ENCODE measurements at places on chromosomes 3 and 15.

DNA sequence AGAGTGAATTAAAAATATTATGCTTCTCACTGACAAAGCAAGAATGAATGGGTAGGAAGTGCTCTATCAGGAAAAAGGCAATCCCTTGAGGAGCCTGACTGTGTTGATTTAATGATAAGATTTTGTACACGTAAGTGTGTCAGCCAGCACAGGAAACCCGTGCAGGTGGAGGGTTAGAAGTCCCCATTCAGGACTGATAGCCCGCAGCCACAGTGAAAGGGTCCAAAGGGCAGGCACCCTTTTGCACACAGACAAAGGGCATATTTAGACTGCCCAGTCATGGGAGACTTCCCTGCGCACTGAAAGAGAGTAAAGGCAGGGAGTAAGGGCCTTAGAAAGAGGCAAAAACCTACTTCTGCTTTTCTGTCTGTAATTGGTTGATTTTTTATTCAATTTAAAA lies 26.4 kb upstream of the SKIL start:
- DNase-seq = no peak

DNA sequence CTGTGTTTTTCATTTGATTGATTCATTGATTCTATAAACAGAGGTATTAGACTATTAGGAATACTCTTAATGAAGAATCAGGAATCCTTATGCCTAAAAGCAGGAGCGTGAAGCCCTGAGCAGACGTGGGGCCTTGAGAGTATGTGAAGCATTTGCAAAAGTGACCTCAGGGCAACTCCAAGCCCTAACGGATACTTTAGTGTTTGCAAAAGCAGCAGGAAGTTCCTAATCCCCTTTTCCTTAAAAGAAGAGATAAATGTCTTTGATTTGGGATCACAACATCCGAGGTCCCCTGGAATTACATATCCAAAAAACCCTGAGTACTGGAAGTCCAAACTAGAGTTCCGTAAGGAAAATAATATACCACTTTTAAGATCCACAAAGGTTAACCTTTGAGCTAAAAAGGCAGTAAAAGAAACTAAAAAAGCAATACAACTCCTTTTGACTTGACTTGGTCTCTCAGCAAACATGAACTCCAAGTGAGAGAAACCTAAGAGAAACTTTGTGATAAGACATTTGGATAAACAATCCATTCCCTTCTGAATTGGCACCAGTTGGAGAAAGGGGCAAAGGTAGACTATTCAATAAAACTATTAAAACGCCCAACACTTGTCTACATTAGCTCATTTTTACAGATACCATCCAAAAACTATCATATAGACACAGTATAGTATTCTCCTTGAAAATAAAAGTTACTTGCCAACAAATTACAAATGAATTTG lies 27.4 kb downstream of the PRTG start:
- DNase-seq = no peak

GRCh38 chr15:80861731-80862170 lies 82.6 kb downstream of the CEMIP start:
- DNase-seq = no peak

DNA sequence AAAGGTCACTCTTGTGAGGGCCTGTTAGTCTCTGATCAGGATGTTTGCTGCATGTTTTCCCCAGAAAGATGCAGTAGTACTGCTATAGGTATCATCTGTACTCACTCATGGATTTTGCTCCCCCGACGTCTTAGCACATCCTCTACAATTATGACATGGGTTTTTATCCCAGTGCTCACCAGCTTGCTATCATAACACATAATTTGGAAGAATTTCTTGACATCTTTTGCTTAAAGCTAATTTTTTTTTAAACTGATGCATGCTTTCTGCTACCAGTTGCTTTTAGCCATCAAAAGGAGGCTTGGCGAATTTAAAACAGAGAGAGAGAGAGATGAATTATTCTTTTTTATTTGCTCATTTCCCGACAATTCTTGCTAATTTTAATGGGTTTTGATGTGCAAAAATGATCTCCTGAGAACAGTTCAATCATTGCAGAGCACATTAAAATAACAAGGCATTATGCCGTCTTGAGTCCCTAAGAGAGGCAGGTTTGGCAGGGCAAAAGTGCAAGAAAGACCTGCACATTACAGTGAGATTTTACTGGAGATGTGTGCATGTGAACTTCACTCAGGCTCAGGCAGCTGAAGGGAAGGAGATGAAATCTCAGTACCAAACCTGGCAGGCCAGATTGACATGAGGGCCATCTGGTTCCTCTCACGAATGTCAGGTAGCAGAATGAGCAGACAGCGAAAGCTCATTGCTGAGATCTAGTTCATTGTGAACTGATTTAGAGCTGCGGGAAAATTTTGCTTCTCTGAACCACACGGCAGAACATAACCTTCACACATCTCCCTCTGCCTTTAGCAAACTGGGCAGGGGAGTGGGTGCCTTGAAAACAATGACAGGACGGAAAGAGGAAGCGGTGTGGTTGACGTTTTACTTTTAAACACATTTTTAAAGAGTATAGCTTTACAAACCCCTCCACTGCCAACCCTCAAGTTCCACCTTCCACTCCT lies 25.9 kb upstream of the GOLGA8B start:
- no peak for DNase-seq

- no peak for DNase-seq
These were observed 24.3 kb upstream of the PLXNA1 start for GRCh38 chr3:126958638-126959085.

DNA sequence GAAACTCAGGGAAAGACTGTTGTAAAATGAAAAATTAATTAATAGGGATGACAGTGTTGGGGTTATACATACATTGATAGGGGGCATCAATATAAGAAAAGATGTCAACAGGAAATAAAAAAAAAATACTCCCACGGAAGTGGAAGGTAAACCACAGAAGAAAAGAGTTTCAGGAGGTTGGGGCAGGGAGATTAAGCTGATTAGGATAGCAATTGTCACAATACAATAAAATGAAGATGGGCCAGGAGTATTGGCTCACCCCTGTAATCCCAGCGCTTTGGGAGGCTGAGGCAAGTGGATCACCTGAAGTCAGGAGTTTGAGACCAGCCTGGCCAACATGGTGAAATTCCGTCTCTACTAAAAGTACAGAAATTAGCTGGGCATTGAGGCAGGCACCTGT lies 536.1 kb downstream of the AGBL1 start:
- DNase-seq = no peak

DNA sequence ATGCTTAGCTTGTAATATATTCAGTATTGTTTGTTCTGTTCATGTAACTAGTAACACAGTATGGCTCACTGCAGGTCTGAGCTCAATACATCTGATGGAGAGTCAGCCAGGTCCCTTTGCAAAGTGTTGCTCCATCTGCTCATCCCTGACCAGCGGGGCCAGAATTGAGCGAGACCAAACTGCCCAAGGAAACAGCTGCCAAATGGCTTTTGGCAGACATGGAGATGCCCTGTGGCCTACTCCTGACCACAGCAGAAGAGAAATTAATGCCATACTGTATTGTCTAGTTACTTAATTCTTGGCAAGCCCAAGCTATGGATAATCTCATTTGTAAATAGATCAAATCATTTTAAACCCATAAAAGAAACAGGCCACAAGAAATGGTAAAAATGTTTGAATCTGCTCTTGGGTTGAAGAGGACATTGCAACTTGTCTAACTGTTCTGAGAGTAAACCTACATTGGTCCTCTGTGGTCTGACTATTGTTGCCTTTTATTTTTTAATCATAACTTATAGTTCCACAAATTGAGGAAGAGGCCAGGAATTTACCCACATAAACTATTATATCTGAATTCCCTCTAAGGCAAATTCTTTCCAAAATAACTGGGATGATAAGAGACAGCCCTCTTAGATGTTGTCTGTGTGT lies 209.5 kb downstream of the EBLN2 start:
- DNase-seq = no peak

DNA sequence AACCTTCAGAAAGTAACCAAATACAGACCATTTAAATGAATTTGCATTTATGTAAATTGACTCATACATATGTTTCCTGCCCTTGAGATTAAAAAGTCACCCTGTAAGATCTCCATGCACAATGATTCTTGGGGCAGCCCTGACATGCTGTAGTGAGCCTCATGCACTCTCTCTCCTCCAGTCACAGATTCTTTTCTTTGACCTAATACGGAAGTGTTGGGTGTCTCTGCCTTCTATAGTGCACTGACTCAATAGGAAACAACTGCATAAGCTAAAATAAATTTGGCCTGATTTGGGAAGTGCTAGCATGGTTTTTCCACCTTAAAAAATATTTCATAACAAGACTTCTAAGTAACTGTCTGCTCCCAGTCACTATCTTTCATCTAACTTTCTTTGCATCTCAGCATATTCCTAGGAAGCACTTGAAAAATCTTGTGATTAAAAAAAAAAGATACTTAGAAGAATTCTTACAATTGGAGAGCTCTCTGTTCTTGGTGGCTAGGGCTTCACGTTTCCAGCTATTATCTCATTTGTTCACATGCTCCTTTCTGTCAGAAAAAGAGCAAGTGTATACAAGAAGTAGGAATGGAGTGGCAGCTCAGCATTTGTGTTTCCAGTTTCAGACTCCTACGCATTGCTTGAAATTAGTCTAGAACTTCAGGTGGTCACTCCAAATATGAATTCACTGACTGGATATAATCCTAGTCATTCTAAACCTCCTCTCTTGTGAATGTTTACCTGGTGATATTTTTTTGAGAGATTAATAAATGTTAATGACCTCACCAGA lies 207.9 kb upstream of the COL8A1 start:
- DNase-seq = no peak

DNA sequence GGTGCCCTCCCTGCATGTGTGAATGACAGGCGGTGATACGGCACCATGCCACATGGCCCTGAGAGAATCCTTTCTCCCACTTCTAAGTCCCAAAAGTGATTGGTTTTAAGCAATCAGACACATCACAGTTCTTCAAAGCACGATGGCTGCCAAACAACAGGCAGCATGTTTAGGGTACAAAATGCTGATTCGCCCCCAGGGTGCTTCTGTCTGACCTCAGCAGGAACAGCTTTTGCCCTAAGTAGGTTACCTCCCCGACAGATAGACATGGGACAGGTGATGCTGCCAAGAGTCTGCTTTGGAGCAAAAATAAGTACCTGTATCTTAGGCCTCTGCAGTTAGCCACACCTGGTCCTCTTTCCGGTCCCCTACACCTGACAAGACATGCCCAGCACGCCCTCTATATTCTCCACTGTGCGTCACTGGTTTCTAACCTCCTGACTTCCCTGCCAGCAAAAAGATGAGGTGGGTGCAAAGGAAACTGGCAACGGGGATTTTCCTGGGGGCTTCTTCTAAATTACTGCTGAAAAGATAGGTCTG lies 549.8 kb downstream of the FOXP1 start:
- no peak for DNase-seq

DNA sequence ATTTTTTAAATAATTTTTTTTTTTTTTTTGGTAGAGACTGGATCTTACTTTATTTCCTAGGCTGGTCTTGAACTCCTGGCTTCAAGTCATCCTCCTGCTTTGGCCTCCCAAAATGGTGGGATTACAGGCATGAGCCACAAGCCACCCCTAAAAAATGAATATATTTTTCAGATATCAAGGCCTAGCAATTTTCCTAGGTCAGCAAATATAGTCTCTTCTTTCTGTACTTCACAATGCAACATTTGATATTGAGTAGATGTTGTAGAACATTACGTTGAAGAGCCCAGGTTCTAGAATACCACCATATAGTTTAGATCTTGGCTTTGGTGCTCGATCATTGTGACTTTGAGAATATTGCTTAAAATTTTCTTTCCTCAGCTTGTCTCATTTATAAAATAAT lies 437.9 kb downstream of the CNTN4 start:
- no peak for DNase-seq

GRCh38 chr3:194339356-194339755 lies 11.8 kb downstream of the CPN2 start:
- DNase-seq = no peak
